Cerebellum (tissue), 4 donors: ENCODE measurements at places on chromosomes 6 and 20. TPM values are rescaled to one million over a fixed set of nuclear protein-coding genes. Genes with fewer than 3 reads are reported as not detected.

TSPO2 gene
- not detected for total RNA-seq

MKKS gene
- 21.5 TPM for total RNA-seq

NMBR gene
- 2.5 TPM for total RNA-seq

EDEM2 gene
- total RNA-seq, result 8.4 TPM

CPNE5 gene
- total RNA-seq, result 6.9 TPM

PSORS1C2 gene
- not detected for total RNA-seq

DNA sequence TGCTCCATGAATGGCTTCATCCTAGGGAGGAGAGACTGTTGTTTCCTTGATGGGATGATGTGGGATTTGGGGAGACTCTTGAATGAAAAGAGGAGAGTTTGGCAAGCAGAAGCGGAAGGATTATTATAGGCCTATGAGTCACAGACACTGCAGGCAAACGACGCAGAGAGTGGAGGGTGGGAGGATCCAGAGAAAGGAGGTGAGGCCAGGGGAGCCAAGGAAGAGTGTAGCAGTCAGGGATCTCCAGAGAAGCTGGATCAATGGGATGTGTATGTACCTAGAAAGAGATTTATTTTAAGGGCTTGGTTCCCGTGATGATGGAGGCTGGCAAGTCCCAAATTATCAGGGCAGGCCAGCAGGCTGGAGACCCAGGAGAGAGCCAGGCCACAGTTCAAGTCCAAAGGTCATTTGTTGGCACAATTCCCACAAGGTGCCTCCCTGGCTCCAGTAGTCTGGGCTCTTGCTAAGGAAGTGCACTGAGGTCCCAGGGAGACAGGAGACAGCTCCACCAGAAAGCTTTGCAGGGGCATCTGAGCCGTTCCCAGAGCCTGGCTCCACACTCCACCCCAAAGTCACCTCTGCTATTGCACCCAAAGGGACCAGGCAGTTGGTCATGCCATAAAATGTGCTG, 76.0 kb downstream of the ADTRP start:
- DNase-seq, result no peak

DNA sequence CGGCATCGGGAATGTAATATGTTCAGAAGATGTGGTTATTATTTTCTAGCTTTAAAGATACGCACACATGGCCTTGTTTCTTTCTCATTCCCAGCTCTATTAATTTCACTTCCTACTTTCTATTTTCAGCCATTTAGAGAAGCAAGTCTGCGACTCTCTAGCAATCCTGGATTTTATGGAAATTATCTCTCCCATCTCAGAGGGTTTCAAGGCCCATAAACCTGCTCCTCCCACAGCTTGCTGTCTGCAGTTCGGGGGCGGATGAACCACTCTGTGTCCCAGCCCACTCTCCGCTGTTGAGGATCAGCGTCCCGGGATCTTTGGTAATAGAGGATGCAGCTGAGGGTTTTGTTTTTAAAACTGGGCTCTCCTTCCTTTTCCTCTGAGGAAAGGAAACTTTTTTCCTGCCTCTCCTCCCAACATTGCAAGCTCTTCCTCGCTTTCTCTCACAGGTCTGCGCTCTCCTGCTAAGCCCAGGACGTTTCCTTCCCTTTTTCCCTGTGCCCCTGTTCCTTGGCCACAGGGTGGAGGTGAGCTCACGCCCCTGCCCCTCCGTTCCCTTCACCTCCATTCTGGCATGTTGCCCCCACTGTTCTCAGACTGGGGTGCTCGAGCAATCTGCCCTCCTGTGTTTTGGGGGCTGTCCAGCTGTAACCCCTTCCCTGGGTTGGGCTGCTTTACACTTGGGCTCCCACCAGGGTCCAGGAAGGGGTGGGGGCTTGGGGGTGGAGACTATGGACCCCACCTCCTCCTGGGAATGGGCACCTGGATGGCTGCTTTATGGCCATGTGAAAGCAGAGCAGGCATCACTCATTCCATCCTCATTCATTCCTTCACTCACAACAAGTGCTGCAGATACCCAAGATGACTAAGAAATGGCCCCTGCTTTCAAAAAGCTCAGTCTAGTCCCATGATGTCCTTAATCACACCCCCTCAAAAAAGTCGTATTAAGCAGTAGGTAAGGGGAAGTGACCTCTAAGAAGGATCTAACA, 54.9 kb downstream of the ZBTB9 start:
- no peak for DNase-seq

DNA sequence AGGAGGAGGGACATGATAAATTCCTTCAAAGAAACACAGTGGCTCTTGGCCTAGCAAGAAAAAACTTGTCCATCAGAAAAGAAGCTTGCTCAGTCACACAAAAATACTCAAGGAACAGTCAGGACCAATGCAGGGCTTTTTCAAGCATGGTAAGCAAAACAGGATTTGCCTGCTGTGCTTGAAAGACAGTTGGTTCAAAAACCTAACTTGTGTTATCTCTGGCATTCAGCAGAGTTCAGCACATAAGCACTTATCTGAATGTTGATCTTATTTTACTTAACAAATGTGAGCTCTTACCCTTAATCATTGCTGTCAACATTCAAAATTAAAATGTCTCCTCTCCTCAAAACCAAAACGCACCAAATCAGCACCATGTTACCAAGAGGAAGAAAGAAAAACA, 38.3 kb downstream of the ATG5 start:
- DNase-seq, result no peak

- DNase-seq, result no peak
Observed at GRCh38 chr6:37038292-37039198, 33.1 kb downstream of the FGD2 start.

DNA sequence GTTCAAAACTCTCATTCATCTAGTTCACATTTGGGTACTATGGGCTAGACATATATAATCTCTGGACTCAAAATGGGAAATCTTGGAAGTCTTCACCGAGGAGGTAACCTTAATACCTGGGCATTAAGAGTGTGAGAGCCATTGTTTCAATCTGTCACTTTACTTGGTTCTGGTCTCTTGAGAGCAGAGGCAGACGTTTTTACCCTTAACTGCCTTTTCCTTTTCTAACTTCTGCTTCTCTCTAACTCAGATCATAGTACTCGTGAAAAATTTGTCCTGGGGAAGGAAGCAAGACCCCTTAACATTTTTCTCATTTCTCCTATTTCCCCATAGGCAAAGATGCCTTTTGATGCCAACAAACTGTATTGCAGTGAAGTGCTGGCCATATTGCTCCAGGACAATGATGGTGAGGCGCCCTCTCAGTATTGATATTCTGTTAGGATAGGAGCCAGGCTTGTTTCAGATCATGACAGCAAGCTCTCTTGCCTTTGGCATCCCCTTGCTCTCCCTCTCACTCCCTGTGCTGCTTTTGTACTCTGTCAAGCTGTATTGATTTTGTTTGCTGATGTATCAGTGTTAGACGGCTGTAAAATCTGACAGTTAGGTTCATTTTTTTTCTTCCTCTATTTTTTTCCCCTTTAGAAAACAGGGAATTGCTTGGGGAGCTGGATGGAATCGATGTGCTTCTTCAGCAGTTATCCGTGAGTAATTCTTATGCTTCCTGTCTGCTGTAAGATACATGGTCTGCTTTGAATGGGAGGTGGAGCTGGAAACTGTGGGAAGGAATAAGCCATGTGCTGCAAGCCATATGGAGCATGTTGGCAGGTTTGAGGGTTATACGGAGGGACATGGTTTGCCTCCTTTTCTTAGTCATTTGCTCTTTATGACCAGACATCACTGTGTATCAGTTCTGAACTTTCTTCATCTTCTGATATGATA, 83.5 kb downstream of the CTNNBL1 start:
- peak; percentile 45 for DNase-seq

GRCh38 chr20:48959899-48960550, 38.5 kb downstream of the ARFGEF2 start:
- no peak for DNase-seq

GRCh38 chr6:109927052-109927451, 51.1 kb upstream of the GPR6 start:
- no peak for DNase-seq

DNA sequence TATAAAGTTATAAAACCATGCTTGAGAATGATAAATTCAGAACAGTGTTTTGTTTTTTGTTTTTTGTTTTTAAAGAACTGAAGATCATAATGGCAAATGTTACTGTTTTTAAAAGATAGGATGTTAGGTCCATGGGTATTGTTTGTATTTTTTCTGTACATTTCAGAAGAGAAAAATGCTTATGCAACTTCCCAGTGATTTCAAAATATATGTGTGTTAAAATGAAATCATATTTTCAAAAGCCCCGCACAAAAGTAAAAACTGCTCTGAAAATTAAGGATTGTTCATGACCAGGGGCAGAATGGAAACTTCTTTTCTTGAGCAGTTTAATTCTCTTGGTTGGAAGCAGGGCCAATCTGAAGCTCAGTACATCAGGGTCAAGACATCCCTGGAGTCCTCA, 109.2 kb upstream of the SIRPG start:
- DNase-seq, result no peak

DNA sequence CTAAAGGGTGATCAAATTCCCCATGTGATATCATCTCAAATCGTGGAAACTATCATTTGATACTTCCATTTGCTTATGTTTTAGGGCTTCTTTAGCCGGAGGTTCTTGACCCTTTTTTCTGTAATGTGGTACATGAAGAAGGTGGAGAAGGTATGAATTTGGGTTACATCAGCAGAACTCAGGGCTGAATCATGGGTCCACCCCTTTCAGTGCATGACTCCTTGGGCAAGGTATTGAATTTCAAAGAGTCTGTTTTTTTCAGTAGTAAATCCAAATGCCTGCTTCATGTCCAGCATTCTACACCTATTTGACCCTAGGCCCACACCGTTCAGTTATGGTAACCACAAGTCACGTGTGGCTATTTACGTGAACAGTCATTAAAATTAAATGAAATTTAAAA, 30.6 kb upstream of the QKI start:
- no peak for DNase-seq

DNA sequence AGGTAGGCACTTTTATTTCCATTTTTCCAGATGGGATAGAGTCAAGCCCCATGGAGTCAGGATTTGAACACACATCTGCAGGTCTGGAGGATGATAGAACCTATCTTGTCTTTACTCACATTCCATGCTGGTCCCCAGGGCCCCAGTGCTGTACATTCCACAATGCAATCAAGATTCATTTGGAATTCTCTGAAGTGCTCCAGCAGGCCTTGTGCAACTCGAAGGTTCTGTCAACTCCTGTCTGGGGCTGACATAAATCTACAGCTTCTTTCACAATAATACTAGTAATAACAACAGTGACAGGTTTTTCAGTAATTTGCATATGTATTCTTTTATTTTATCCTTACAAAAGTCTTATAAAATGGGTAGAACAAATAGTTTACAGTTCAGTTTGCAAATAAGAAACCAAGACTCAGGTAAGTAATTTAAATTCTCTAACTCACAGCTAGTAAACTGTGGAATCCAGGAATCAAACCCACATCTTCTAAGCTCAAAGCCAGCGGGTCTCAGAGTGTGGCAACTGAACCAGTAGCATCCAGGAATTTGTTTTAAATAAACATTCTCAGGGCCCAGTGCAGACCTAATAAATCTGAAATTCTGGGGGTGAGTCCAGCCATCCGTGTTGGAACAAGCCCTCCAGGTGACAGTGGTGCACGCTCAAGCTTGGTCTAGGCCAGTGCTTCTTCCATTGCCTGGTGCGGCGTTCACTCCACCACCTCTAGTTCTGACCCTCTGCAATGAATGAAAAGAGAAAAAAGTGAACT, 137.0 kb upstream of the TNFAIP3 start:
- DNase-seq, result no peak

GRCh38 chr20:2746636-2747265, 53.7 kb downstream of the CPXM1 start:
- DNase-seq, result no peak

GRCh38 chr6:51029561-51029960, 210.9 kb downstream of the TFAP2B start:
- no peak for DNase-seq

GRCh38 chr20:42494290-42494689, 695.4 kb downstream of the PTPRT start:
- DNase-seq, result no peak

DNA sequence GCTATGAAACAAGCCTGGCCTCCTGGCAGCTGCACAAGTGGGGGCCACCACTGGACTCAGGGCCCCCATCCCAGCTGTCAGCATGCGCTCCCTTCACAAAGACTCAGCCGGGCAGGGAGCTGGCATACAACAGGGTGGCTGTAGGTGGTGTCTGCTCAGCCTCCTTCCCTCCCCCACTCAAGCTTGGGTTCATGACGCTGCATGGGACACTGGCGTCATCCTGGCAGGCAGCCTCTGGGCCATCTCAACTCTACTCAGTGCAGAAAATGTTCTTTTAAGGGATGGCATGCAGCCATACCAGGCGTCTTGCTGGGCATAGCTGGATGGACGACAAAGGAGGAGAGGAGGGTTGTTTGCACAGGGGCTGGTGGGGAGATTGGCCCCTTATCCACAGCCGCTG, 30.5 kb downstream of the SAYSD1 start:
- DNase-seq, result no peak

- DNase-seq, result no peak
Observed at GRCh38 chr6:108961985-108962384, 113.8 kb downstream of the ARMC2 start.
